Thyroid gland (tissue), 4 donors: ENCODE measurements at places on chromosomes 11 and 22. TPM values are rescaled to one million over a fixed set of nuclear protein-coding genes. Genes with fewer than 3 reads are reported as not detected.

The PGA5 gene
- 1.4 TPM for total RNA-seq

DNA sequence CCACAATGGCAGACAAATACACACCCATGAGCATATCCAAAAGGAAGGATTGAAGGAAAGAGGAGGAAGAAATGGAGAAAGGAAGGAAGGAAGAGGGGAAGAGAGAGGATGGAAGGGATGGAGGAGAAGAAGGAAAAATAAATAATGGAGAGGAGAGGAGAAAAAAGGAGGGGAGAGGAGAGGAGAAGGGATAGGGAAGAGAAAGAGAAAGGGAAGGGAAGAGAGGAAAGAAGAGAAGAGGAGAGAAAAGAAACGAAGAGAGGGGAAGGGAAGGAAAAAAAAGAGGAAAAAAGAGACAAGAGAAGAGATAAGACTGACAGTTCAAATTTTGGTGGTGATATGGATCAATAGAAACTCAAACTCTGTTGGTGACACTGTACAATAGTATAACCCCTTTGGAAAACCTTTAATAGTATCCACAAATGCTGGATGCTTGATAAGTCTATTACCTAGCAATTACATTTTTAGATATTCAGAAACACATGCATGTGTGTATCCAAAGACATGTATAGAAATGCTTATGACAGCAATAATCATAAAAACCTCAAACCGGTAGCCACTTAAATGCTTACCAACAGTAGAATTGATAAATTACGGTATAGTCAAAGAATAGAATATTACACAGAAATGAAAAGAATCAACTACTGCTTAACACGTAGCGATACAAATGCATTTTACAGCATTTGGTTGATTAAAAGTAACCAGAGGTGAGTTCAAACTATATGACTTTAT lies 1.2 kb upstream of the HBD start:
- H3K27ac ChIP-seq, result no peak overlapping the region
- H3K27me3 ChIP-seq, result no peaks in the 10 kb centered on the region
- no peak for DNase-seq
- H3K4me3 ChIP-seq, result no peak overlapping the region

The MRPL48 gene
- total RNA-seq, result 26.5 TPM

The ACTN3 gene
- not detected for total RNA-seq

The NEFH gene
- total RNA-seq, result 0.33 TPM

The BAIAP2L2 gene
- 0.50 TPM for total RNA-seq

- peaks cover 14% of the 10 kb centered on the region for H3K4me1 ChIP-seq
- no peak overlapping the region for H3K27ac ChIP-seq
- no peak overlapping the region for H3K4me3 ChIP-seq
- H3K27me3 ChIP-seq, result no peaks in the 10 kb centered on the region
- DNase-seq, result no peak
- H3K36me3 ChIP-seq, result no peaks in the 10 kb centered on the region
These were observed 12.3 kb downstream of the IPO7 start for GRCh38 chr11:9396752-9397151.

- no peak overlapping the region for H3K27ac ChIP-seq
- DNase-seq, result no peak
- H3K4me1 ChIP-seq, result peaks cover 25% of the 10 kb centered on the region
- no peak overlapping the region for H3K4me3 ChIP-seq
- H3K36me3 ChIP-seq, result no peaks in the 10 kb centered on the region
These were observed 192.5 kb upstream of the MTMR2 start for GRCh38 chr11:96116376-96116775.

The INS gene
- not detected for total RNA-seq

DNA sequence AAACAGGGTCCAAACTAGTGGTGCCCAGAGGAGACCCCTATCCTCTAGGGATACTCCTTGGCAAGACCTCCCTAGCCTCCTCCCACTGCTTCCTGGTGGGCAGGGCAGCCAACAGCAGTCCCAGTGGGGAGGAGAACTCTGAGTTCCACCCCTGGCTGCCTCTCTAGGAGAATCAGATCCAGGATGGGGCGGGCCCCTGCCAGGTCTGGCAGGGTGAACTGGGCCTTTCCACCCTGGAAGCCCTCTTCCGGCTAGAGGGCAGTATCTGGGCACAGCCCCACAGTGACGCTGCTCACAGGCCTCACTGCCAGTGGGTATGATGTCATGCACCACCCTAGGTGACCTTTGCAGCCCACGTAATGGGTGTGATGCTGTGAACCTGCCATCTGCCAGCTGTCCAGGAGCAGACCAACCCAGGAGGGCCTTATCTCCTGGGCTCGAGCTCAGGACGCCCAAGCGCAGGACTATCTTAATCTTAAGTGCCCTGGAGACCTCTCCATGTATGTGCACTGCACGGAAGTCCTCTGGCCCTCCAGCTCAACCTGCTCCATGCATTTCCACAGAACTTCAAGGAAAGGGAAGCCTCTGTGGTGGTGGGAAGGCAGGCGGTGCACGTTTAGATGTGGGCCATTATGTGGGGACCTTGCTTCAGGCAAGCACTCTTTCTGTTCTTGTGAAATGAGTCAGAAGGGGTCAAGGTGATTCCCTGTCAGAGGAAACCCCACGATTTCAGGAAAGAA lies 31.8 kb upstream of the FCHSD2 start:
- H3K4me3 ChIP-seq, result no peak overlapping the region
- H3K27ac ChIP-seq, result no peak overlapping the region
- no peaks in the 10 kb centered on the region for H3K27me3 ChIP-seq
- peaks cover 9% of the 10 kb centered on the region for H3K4me1 ChIP-seq
- no peaks in the 10 kb centered on the region for H3K36me3 ChIP-seq

The TMPRSS13 gene
- total RNA-seq, result 8.5 TPM

GRCh38 chr22:19598054-19598855 lies 74.0 kb upstream of the CLDN5 start:
- H3K36me3 ChIP-seq, result no peaks in the 10 kb centered on the region
- no peaks in the 10 kb centered on the region for H3K27me3 ChIP-seq
- H3K27ac ChIP-seq, result no peak overlapping the region
- DNase-seq, result no peak

DNA sequence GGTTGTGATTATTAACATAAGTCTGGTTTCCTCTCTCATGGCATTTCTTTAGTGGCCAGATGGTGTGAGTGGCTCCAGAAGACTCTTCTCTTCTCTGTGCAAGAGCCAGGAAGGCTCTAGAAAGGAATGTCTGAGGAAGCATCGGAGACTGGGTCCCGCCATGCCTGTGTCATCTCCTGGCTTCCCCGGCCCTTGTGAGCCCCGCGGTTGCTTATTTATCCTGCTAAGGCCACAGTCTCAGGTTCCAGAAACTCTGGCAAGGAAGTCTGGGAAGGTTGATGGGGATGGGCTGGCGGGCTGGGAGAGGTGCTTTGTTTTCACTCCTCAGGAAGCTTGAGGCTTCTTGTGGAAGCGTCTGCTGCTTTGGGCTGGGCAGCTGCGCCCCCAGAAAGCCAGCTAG lies 18.9 kb downstream of the BCR start:
- no peak overlapping the region for H3K27ac ChIP-seq
- peaks cover 86% of the 10 kb centered on the region for H3K4me1 ChIP-seq
- no peak overlapping the region for H3K4me3 ChIP-seq
- H3K36me3 ChIP-seq, result no peaks in the 10 kb centered on the region
- DNase-seq, result no peak
- no peaks in the 10 kb centered on the region for H3K27me3 ChIP-seq

The NOX4 gene
- 2.3 TPM for total RNA-seq

The SLC5A4 gene
- total RNA-seq, result 1.3 TPM

- no peak overlapping the region for H3K4me3 ChIP-seq
- no peaks in the 10 kb centered on the region for H3K36me3 ChIP-seq
- no peaks in the 10 kb centered on the region for H3K4me1 ChIP-seq
- DNase-seq, result no peak
These were observed 3.5 kb downstream of the KRTAP5-10 start for GRCh38 chr11:71568704-71569349.

The OR52N5 gene
- total RNA-seq, result not detected

The KRTAP5-7 gene
- not detected for total RNA-seq

- peak; percentile 90 for DNase-seq
- H3K27me3 ChIP-seq, result no peaks in the 10 kb centered on the region
- peak overlapping the region; percentile 95 for H3K27ac ChIP-seq
- H3K36me3 ChIP-seq, result peaks cover 8% of the 10 kb centered on the region
- no peak overlapping the region for H3K4me3 ChIP-seq
These were observed 731 bp downstream of the GSTP1 start for GRCh38 chr11:67584205-67584880.

DNA sequence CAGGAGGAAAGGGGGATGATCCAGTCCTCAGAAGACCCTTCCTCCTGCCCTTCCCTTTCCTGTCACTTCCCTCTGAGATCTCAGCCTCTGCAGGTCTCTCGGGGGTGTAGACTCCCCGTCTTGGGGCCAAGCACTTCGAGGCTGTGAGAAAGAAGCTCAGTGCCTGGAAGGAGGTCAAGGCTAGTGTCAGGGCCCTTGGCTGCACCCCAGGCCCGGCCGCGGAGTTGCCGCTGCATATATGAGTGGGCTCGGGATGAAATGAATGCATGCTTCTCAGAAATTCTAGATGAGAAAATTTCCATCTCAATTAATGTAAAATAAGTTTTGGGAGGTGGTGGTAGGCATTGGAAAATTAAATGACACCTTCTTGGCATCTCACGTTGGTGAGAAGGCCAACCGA lies 1313.7 kb downstream of the BRD1 start:
- no peaks in the 10 kb centered on the region for H3K27me3 ChIP-seq
- H3K4me3 ChIP-seq, result no peak overlapping the region
- H3K36me3 ChIP-seq, result no peaks in the 10 kb centered on the region
- H3K4me1 ChIP-seq, result no peaks in the 10 kb centered on the region
- H3K27ac ChIP-seq, result no peak overlapping the region

The GAS2 gene
- total RNA-seq, result not detected

DNA sequence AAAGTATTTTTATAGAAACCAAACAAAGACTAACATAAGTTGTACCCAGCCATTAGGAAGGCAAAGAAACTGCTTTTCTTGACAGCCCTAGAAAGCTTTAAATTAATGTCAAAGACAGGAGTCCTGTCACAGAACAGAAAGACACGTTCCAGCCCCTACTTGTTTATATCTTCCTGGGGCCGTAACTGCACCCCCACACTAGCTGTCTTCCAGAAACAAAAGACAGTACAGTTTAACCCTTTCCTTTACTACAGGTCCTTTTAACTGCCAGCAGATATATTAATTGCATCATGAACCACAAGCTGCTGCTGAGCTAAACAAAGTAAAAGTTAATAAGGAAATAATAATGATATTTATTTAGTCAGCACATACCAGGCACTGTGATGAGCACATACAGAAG lies 20.3 kb upstream of the CFAP300 start:
- H3K27ac ChIP-seq, result no peak overlapping the region
- no peaks in the 10 kb centered on the region for H3K27me3 ChIP-seq
- H3K4me3 ChIP-seq, result no peak overlapping the region
- H3K4me1 ChIP-seq, result no peaks in the 10 kb centered on the region
- no peaks in the 10 kb centered on the region for H3K36me3 ChIP-seq

The ADM gene
- total RNA-seq, result 69.1 TPM

The EIF3D gene
- total RNA-seq, result 265 TPM

The WNT11 gene
- total RNA-seq, result 7.3 TPM

- no peak overlapping the region for H3K4me3 ChIP-seq
- no peak for DNase-seq
- no peaks in the 10 kb centered on the region for H3K36me3 ChIP-seq
- no peak overlapping the region for H3K27ac ChIP-seq
- no peaks in the 10 kb centered on the region for H3K4me1 ChIP-seq
These were observed 23.8 kb downstream of the SLC6A5 start for GRCh38 chr11:20623252-20623651.

GRCh38 chr22:30790366-30790765 lies 95.7 kb downstream of the OSBP2 start:
- no peak overlapping the region for H3K27ac ChIP-seq
- H3K27me3 ChIP-seq, result no peaks in the 10 kb centered on the region
- no peaks in the 10 kb centered on the region for H3K4me1 ChIP-seq

GRCh38 chr22:17199003-17199731 lies 20.1 kb downstream of the ADA2 start:
- H3K27ac ChIP-seq, result no peak overlapping the region
- peak overlapping the region; percentile 52 for H3K4me3 ChIP-seq
- H3K27me3 ChIP-seq, result no peaks in the 10 kb centered on the region
- peaks cover 3% of the 10 kb centered on the region for H3K4me1 ChIP-seq
- peak; percentile 15 for DNase-seq

GRCh38 chr22:37440875-37441274 lies 13.6 kb upstream of the ELFN2 start:
- H3K4me1 ChIP-seq, result no peaks in the 10 kb centered on the region
- H3K36me3 ChIP-seq, result no peaks in the 10 kb centered on the region
- DNase-seq, result no peak
- H3K27me3 ChIP-seq, result no peaks in the 10 kb centered on the region

DNA sequence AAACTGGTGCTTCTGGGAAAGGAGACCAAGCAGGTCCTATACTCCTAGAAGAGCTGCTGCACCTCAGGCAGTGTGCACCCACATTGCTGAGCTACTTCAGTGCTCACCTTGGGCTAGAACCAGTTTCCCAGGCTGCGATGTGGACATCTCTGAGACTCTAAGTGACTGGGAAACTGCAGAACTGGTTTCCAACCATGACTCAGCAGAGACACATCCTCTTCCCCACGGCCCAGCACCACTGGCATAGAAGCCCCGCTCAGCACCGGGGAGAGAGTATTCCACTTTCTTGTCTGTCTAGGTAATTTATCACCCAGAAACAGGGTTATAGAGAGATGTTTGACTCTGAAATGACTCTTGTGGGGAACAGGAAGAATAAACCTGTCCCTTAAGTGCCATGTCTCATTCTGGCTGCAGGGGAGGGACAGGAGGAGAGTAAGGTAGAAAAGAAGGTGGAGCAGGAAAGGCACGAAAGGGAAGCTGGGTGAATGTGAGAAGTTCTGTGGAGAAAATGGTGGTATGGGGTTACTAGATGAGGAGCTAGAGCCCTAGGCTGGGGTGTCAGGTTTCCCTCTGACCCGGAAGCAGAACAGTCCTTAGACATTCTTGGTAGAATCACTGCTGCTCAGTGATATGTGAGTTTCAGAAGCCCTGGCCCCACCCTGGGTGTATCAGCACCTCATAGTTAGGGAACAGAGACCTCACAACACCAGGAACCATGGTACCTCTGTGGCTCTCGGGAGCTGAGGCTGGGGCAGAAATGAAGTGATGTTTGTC lies 340.4 kb upstream of the NCAM1 start:
- no peak overlapping the region for H3K27ac ChIP-seq
- no peaks in the 10 kb centered on the region for H3K4me1 ChIP-seq
- no peaks in the 10 kb centered on the region for H3K36me3 ChIP-seq
- no peak for DNase-seq
- no peaks in the 10 kb centered on the region for H3K27me3 ChIP-seq

The VPREB3 gene
- not detected for total RNA-seq

The PGR gene
- 0.89 TPM for total RNA-seq

DNA sequence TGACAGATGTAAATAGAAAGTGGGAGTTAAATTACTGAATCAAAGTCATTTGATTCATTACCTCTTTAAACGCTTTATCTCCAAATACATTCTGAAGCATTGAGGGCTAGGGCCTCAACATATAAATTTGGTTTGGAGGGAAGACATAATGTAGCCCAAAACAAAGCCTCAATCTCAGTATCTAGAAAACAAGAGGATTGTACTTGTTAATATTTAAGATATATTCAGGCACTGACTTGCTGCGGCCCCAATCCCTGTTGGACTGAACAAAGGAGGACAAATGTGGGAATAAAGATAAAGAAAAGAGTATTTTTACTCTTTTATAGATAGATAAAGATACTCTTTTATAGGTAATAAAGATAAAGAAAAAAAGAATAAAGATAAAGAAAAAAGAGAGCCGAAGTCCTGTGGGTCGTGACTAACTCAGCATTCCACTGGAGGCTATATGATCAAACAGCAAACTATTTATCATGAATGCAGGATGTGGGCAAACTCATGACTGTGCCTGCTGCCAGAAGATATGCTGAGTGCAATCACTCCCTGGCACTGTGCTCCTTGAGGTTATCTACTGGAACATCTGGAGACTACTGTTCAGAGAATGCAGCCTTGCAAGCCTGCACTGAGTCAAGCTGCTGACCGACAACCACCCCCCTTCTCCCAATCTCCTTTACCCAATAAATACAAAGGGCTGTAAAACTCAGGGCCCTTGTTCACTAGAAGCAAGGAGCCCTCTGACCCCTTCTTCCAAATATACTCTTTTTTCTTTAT lies 6.9 kb downstream of the OR10V1 start:
- H3K27me3 ChIP-seq, result no peaks in the 10 kb centered on the region
- DNase-seq, result no peak
- no peak overlapping the region for H3K27ac ChIP-seq
- H3K4me3 ChIP-seq, result no peak overlapping the region
